ENCODE measurements at places on chromosomes 1 and 21.
A peak's percentile ranks its signal among the peaks of the same experiment; 100 is the strongest.

GRCh38 chr1:50422675-50422945, 633 bp downstream of the DMRTA2 start:
- DNase-seq = no peak

GRCh38 chr1:19752083-19752696, 47.5 kb downstream of the TMCO4 start:
- DNase-seq = no peak

DNA sequence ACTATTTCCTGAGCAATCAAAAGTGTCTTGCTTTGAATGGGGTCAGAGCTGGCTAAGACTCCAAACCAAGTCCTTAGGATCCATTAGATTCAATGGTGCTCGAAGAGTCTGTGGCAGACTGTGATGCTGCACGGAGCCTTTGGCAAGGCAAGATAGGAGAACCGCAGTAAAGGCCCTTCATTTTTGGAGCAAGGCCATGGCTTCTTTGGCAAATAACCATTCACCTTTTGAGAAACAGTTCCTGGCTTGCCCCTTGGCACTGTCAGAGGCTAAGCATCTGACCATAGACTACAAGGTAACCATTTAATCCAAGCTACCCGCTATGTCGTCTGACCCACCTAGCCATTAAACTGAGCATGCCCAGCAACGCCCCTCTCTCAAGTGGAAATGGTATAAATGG, 45.2 kb downstream of the EDN2 start:
- no peak for DNase-seq

- no peak for DNase-seq
Observed at GRCh38 chr21:14487490-14488432, 58.4 kb downstream of the SAMSN1 start.

- DNase-seq = no peak
Observed at GRCh38 chr1:225737161-225737560, 40.5 kb upstream of the SRP9 start.

DNA sequence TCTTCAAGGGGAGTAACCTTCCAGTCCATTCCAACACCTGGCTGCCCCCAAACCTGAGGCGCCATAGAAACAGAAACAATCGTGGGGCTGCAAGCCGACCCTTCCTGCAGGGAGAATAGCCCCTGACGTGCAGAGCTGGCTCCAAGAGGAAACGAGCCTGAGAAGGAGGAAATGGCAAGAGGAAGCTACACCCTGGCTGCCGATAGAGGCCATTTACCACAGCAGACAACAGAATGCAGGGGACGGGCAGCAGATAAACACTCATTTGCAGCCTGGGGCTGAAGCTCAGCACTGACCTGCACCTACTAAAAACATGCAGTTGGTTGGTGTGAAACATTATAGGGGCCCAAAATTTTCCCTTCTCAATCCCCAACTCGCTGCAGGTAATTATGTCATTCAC, 8.7 kb upstream of the TDRD10 start:
- peak; percentile 35 for DNase-seq

DNA sequence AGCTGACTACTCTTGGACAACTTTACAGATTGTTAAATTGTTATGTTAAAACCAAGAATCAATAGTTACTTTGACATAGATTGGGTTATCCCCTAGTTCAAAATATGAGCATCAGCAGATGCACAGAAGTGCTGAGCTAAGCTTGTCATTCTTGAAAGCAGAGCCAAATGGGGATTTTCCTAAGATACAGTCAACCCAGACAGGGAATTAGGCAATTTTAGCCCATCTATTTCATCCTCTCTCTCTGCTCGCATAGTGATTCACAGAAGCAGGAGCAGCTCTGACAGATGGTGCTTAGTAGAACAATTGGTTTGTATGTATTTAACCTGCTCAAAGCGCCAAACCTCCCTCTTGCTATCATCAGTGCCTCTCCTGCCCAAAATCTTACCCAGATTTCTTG, 27.9 kb upstream of the PRRC2C start:
- DNase-seq = no peak

GRCh38 chr1:91549041-91549735, 48.5 kb downstream of the CDC7 start:
- DNase-seq = no peak

DNA sequence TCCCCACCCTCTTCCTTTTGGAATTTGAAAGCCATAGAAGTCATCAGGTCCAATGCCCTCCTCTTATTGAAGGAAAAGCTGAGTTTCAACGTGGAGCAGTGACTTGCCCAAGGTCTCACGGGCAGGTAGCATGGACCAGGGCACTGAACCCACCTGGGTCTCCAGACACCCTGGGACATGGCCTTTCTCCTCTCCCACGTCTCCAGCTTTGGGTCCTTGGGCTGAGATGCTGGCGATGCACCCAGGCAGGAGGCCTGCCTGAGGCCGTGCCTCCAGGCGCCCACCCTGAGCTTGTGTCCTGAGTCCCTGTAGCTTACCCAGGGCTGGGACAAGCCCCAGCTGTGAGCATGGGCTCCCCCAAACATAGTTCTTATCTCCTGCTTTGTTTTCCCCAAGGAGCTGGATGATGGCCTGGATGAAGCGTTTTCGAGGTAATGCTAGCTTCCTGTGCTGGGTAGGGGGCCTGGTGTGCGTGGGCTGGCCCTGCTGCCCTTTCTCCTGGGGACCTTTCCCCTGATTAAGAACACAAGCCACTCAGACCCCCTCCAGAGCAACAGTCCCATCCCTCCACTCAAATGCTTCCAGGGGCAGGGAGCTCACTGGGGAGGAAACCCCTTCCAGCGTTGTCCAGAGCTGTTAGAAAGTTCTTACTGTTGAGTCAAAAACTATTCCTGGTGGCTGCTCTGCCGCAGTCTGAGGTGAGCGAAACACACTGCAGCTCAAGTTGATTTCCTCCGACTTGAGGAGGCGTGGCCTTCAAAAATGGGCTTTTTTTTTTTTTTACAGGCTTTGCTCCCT, 21.6 kb downstream of the LDLRAP1 start:
- no peak for DNase-seq

- DNase-seq = no peak
Observed at GRCh38 chr1:39947260-39947659, 7.7 kb upstream of the MFSD2A start.

GRCh38 chr1:107169615-107170014, 28.8 kb downstream of the NTNG1 start:
- DNase-seq = no peak

DNA sequence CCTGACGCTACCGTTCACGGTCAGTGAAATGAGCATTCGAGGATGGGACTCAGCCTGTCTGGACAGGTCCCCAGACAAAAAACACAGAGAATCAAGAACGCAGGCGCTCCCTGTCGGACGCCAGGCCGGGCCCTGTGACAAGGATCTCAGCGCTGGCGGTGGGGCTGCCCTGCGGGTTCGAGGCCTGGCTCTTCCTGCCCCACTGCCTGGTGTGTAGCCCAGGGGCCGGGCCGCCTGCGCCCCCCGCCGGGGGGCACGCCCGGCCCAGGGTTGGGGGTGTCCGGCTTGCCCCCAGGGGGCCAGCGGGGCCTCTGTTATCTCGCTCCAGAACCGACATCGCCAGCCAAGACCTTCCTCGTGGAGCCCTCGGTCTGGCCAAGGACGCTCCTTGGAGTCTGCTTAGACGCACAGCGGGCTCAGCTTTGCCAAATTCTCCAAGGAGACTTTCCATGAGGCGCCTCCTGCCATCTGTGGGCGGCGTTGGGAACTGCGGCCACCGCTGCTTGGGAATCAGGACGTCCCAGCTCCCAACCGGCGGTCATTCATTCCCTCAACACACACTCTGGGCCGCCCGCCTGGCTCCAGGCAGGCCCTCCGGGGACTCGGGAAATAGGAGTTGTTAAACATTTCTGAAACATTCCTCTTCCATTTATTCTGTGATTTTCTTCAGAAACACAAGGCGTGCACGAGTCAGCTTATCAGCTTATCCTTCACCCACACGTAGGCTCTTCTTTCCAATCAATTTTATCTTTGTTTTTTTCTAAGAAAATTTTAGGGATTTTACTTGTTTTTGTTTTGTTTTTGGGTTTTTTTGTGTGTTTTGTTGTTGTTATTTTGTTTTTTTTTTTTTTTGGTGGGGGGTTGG, 11.3 kb upstream of the RIPK4 start:
- peak; percentile 71 for DNase-seq
